ENCODE measurements at places on chromosomes 6 and 20.
A peak's percentile ranks its signal among the peaks of the same experiment; 100 is the strongest.

- peak; percentile 52 for DNase-seq
Measured at GRCh38 chr20:24379484-24379927, 89.9 kb upstream of the SYNDIG1 start.

DNA sequence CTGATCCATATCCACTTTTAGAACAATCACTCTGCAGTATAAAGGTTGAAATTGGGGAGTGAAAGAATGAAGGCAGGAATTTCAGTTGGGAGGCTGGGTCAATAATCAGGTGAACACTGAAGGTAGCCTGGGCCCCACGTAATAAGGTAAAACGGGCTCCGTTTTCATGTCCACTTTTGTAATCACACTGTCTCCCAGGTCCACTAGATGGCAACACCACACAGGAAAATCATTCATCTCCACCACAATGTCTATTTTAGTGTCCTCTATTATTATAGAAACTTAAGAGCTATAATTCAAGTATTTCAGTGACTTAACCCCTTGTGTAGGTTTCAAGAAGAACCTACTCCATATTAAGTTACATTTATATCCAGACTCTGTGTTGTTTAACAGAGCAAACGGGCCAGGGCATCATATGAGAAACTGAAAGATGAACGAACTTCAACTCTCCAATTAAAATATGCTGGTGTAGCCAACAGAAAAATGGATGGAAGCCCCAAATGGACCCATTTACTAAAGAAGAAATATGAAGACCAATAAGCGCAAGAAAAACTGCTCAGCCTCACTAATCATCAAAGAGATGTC, 45.9 kb upstream of the MC3R start:
- no peak for DNase-seq

DNA sequence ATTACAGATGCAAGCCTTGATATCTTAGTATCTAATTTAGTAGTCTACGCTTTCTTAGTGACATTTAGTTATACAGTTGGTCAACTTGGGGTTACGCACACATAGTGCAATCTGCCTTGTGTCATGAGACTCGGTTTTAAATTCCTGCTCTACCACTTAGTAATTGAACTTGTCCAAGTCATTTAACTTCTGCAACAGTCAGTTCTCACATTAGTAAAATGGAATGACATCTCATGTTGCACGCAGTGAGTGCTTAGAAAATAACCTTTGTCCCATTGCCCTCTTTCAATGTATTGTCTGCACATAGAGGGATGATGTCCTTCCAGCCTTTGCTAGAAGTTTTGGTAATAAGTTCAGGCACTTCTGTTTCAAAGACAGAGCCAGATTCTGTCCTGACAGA, 48.6 kb downstream of the TMEM170B start:
- no peak for DNase-seq

DNA sequence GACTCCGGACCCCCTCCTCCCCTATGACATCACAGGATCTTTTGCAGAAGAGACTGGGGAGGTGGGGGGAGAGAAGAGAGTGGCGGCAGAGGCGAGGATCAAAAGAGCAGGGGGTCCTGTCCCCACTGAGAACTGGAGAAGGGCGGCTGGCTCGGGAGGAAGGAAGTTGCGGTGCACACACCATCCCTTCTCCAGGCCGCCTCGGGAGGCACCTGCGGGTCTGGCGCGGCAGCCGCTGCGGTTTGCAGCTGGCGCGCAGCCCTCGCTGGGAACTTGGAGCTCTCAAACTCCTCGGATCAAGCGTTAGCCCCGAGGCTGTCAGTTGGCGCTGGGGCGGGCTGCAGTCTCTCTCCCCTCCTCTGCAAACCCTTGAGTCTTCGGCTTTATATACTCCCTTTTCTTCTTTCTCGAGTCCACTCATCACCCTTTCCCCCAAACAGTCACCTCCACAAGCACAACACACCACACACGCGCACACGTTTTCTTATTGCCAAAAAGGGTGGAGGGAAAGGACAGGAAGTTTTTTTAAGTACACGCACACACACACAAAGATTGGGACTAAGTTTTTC, 180.7 kb downstream of the TBXT start:
- DNase-seq: no peak

GRCh38 chr20:46552460-46553420, 2.3 kb upstream of the OCSTAMP start:
- no peak for DNase-seq

DNA sequence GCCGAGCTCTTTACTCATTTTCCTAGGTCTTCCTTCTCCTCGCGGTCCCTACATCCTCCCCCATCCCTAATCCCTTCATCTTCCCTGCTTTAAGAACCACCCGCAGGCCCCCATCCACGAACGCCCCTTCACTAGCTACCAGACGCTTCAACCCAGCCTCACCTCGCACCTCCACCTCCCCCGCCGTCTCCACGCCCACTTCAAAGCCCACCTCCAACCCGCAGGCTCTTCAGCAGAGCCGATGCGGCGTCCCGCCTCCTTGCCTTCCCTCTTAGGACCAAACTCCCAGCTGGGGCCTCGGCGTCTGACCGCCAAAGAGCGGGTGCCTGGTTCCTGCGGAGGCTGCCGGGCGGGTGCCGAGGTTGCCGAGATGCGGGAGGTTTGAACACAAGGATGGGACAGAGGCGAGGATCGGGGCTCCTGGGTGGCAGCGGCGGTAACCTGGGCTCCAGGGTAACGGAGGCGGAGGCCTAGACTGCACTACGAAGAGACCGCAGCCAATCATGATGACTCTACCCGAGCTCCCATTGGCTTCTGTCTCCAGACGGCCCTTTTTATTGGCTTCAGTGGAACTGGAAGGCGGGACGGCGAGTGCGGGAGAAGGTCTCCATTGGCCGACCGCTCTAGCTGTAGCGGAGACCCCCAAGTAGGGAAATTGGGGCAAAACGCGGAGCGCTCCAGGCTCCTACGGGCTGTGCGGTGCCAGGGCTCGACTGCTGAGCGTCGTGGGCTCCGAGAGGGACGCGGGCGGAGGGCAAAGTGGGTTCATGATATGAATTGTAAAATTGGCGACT, at the start of gene LCA5:
Gene LCA5 (minus strand): TSS at position 477 of the 794 bp plus-strand sequence. CDS start 18,536 bp downstream, outside the sequence.
- no peak for DNase-seq

Data from vagina (tissue), 2 donors.